ENCODE measurements at places on chromosomes 4 and X. TPM values are rescaled to one million over a fixed set of nuclear protein-coding genes. Genes with fewer than 3 reads are reported as not detected.

DNA sequence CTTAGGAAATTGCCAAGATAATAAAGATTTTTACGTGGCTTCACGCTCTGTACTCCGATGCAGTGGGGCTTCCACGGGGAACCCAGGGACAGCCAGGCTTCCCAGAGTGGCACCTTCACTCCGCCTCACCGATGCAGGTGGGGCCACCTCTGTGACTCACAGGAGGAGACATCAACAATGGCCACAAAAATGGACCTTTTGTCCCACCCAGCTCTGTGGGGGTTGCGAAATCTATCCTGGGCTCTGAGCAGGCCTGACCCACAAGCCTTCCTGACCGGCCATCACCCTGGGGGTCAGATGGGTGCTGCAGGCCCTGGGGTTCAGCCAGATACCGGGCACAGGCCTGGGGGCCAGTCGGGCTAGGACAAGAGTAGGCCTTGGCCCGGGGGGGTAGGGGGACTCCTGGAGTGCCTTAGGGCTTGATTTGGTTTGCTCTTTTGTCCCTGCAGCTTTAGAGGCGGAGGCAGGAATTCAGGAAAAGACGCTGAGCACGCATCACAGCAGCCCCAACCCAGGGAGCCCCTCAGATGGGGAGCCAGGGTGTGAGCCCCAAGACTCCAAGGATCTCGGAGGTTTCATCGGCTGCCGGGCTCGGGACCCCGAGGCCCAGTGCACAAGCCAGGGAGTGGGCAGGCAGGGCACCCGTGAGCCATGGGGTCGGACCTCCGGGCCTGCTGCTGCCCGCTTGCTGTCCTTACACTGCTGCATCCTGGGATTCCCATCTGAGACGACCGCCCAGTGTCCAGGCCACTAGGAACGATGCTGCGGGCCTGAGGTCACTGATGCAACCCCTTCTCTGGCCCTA lies 136.5 kb upstream of the NKX1-1 start:
- DNase-seq: no peak

GRCh38 chrX:66920296-66920695 lies 281.4 kb upstream of the EDA2R start:
- no peak for DNase-seq

- DNase-seq: no peak
Observed at GRCh38 chr4:15653420-15653819, 1.7 kb downstream of the FBXL5 start.

The MOB1B gene
- total RNA-seq: 20.3 TPM

The OTC gene
- not detected for total RNA-seq

The POF1B gene
- 0.32 TPM for total RNA-seq

The ANKRD50 gene
- 11.7 TPM for total RNA-seq
